T-helper 17 cell (primary cell): ENCODE measurements at places on chromosomes 12 and 14. TPM values are rescaled to one million over a fixed set of nuclear protein-coding genes. Genes with fewer than 3 reads are reported as not detected.

DNA sequence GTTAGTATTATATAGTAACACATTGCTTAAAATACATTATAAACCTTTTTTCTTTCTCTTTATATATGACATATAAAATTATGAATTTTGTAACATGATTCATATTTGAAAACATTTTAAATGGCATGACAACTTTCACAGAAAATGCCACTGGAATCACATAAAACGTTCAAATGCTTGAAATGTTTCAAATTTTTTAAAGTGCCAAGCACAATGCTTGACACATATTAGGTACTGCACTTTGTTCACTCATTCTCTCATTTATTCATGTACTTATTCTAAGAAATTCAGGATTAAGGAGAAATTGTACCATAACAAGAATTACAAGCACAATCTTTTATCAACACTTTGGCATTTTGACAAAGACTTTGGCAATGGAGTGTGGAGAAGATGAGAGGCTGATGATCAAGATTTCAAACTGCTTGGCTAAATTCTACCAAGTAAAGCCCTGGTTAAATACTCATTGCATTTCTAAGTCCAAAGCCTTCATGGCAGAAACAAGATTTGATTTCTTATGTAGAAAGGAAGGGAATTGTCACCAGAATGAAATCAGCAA, 232.2 kb downstream of the C12orf50 start:
- no peaks in the 10 kb centered on the region for H3K36me3 ChIP-seq
- H3K27ac ChIP-seq = no peak overlapping the region
- H3K4me1 ChIP-seq = no peaks in the 10 kb centered on the region
- DNase-seq = no peak
- H3K27me3 ChIP-seq = no peaks in the 10 kb centered on the region
- no peak overlapping the region for H3K4me3 ChIP-seq

GRCh38 chr14:22096514-22096895, 422.9 kb upstream of the OR4E1 start:
- no peak for DNase-seq
- no peaks in the 10 kb centered on the region for H3K27me3 ChIP-seq
- H3K36me3 ChIP-seq = no peaks in the 10 kb centered on the region
- H3K4me3 ChIP-seq = peak overlapping the region; percentile 67
- peaks cover 9% of the 10 kb centered on the region for H3K4me1 ChIP-seq

GRCh38 chr14:76373456-76373855, 2.5 kb upstream of the ESRRB start:
- no peaks in the 10 kb centered on the region for H3K36me3 ChIP-seq
- H3K4me1 ChIP-seq = peaks cover 2% of the 10 kb centered on the region
- H3K27me3 ChIP-seq = peaks cover 71% of the 10 kb centered on the region
- H3K27ac ChIP-seq = no peak overlapping the region

GRCh38 chr14:64550621-64551333, 1.0 kb downstream of the PPP1R36 start:
- no peak overlapping the region for H3K27ac ChIP-seq
- H3K36me3 ChIP-seq = peaks cover 2% of the 10 kb centered on the region
- no peak for DNase-seq

GRCh38 chr12:30463636-30464035, 232.0 kb downstream of the IPO8 start:
- no peak overlapping the region for H3K27ac ChIP-seq
- no peak for DNase-seq
- H3K27me3 ChIP-seq = no peaks in the 10 kb centered on the region
- H3K4me3 ChIP-seq = no peak overlapping the region

DNA sequence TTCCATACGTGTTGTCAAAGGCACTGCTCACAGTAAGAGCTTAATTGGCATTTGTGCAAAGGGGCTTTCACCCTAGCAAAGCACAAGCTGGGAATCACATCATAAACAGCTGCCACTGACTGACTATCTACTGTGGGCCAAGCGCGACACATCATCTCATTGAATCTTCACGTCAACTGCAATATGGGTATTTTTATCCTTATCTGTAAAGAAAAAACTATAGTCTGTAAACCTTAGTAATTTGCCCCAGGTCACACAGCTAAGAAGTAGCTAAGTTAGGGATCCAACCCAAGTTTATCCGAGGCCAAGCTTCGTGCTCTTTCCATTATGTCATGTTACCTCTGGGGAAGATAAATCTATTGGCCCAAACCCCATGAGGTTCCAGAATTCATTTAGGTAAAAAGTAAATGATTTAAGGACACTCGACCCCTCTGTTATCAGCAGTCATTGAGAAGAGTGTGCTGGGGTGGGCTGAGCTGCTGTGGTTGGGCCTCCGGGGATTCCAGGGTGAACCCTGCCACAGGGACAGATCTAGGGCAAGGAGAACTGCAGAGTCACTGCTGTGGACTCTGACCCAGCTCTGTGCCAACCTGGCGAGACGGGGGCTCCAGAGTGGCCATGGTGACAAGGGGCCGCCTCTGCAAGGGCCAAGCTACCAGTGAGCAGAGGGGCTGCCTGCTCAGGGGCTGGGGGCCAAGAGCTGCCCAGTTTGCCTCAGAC, 27.6 kb downstream of the NCKAP5L start:
- H3K27ac ChIP-seq = no peak overlapping the region
- peaks cover 2% of the 10 kb centered on the region for H3K4me1 ChIP-seq
- H3K27me3 ChIP-seq = no peaks in the 10 kb centered on the region
- peaks cover 10% of the 10 kb centered on the region for H3K36me3 ChIP-seq
- no peak for DNase-seq

GRCh38 chr12:117235261-117235660, 45.0 kb upstream of the FBXO21 start:
- H3K4me3 ChIP-seq = no peak overlapping the region
- H3K4me1 ChIP-seq = peaks cover 3% of the 10 kb centered on the region
- DNase-seq = no peak
- peaks cover 40% of the 10 kb centered on the region for H3K27me3 ChIP-seq
- H3K27ac ChIP-seq = no peak overlapping the region
- H3K36me3 ChIP-seq = peaks cover 4% of the 10 kb centered on the region

- no peak overlapping the region for H3K4me3 ChIP-seq
- no peak overlapping the region for H3K27ac ChIP-seq
- peaks cover 15% of the 10 kb centered on the region for H3K4me1 ChIP-seq
- peaks cover 68% of the 10 kb centered on the region for H3K27me3 ChIP-seq
- DNase-seq = no peak
Measured at GRCh38 chr12:111764120-111764821, 2.5 kb upstream of the ALDH2 start.

KIF26A gene
- total RNA-seq = 3.9 TPM

DTD2 gene
- 12.9 TPM for total RNA-seq

OR6C2 gene
- not detected for total RNA-seq

ACRBP gene
- 3.4 TPM for total RNA-seq

CPM gene
- total RNA-seq = 1.9 TPM

GPRC5D gene
- total RNA-seq = not detected
